ENCODE measurements at places on chromosomes 7 and 10.

GRCh38 chr7:151964951-151965350, 8.7 kb downstream of the GALNTL5 start:
- no peak for DNase-seq

GRCh38 chr10:78935697-78936407, 132.9 kb upstream of the ZMIZ1 start:
- no peak for DNase-seq

GRCh38 chr10:44199267-44199666, 185.6 kb downstream of the CXCL12 start:
- DNase-seq = no peak

GRCh38 chr7:78226059-78226719, 427.6 kb downstream of the PHTF2 start:
- peak; percentile 1 for DNase-seq

- no peak for DNase-seq
Measured at GRCh38 chr7:115825456-115826115, 205.0 kb downstream of the TFEC start.

DNA sequence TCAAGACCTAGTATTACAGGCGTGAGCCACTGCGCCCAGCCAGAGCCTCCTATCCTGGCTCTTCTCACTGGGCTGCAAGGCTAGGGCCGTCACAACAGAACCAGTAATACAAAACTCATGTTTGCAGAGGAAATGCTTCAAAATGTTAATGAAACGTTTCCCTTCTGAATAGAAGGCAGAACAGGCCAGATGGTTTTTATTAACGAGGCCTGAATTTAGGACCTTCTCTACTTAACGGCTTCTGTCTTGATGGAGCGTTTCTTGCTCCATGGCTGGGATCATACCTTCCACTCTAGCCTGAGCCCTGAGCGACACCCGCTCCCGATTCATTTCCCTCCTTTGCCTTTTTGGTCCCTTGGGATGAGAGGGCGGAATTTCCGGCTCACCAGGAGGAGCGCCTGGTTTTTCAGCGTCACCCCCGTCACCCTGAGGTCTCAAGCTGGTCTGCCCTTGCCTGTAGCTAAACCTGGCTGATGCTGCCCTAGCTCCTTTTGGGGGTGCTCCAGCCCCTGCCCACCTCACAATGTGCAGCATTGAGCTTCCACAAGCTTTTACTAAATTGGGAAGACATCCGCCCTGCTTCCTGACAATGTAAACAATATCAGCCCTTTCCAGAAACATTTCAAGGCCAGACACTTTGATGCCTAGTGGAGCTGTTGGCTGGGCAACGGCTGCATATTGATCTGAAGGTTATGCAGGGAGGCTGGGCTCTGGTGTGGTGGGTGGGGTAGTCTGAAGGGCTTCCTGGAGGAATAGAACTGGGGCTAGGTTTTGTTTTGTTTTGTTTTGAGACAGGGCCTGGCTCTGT, 5.2 kb downstream of the CLIP2 start:
- no peak for DNase-seq

GRCh38 chr7:154757756-154758155, 245.2 kb downstream of the PAXIP1 start:
- DNase-seq = no peak

DNA sequence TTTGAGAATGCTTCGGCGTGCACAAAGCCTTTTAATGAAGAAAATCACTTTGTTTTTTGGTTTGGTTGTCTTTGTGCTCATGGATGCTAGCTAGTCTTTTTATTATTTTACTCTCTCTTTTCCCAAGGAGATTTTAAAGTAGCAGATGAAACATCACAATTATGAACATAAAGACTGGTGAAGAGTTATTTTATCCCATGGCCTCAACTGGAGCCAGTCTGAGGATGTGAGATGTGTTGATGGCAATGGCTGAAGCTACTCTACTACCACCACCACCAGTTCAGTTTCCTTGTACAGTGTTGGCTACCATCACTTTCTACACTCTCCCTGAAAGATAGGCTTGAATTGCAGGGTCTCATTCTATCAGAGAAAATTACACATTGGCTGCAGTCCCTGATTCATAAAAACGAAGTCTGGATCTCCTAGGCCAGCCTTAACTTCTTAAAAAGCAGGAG, 494 bp upstream of the HERC4 start:
- no peak for DNase-seq

DNA sequence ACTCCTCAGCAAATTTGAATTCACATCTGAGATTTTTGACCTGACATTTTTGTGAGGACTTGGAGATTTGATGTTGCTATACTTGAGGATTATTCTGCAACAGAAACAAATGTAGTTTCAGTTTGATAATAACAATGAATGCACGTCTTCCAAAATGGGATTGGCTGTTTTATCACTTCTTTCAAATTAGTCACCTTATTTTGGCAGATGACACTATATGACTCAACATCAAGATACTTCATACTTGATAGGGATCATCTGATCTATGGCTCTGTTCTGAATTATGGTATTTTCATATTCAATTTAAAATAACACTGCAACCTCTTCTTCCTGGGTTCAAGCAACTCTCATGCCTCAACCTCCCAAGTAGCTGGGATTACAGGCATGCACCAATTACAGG, 24.2 kb downstream of the ARL5B start:
- no peak for DNase-seq

DNA sequence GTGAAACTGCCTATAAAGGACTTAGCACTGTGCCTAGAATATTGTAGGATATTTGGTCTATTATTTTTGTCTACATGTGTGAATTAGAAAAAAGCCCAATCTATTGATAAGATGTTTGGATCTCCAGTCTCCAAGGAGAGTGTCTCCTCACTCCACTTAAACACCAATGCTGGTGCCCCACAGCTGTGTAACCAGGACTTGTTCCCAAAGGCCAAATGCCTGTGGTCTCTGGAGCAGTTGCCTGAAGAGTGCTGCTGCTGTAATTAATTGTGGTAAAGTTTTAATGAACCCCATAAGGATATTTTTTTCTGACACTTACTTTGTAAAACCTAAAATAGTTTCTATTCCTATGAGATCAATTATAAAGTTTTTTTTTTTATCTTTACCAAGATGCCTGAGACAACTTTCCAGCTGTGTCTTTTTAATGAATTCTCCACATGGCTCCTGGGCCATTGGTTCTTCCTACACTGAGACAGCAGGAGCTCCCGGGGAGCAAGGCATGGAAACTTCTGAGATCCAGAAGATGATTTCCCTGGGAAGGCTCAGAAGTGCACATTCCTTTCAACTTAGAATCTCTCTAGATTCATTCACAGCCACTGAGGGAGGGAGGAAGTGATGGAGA, 11.2 kb upstream of the OR2A5 start:
- no peak for DNase-seq

Data from common myeloid progenitor, CD34-positive (primary cell).